ENCODE measurements at places on chromosomes 7 and 10. TPM values are rescaled to one million over a fixed set of nuclear protein-coding genes. Genes with fewer than 3 reads are reported as not detected.

TEX47 gene
- total RNA-seq: not detected

GIMAP5 gene
- 45.9 TPM for total RNA-seq

SLC29A4 gene
- total RNA-seq: 0.56 TPM

SLC35G1 gene
- 3.0 TPM for total RNA-seq

SPDYE9 gene
- not detected for total RNA-seq

TRPV6 gene
- not detected for total RNA-seq

PRSS37 gene
- total RNA-seq: not detected

HHEX gene
- 0.55 TPM for total RNA-seq

SPDYE6 gene
- not detected for total RNA-seq

ACTR3C gene
- 8.0 TPM for total RNA-seq

HOXA7 gene
- total RNA-seq: not detected

GNGT1 gene
- not detected for total RNA-seq

CDH23 gene
- 2.6 TPM for total RNA-seq

RBP3 gene
- total RNA-seq: not detected

WNT16 gene
- not detected for total RNA-seq

PRRT4 gene
- 0.10 TPM for total RNA-seq

AMPH gene
- total RNA-seq: not detected

EBLN1 gene
- not detected for total RNA-seq

GNAI1 gene
- total RNA-seq: 1.1 TPM

AKR1C4 gene
- not detected for total RNA-seq

TAS2R3 gene
- 0.59 TPM for total RNA-seq

TSPAN33 gene
- 3.3 TPM for total RNA-seq

GDF10 gene
- total RNA-seq: 0.56 TPM

NANOS1 gene
- total RNA-seq: 0.15 TPM

RADIL gene
- 0.19 TPM for total RNA-seq

TAS2R41 gene
- not detected for total RNA-seq

UNC5B gene
- total RNA-seq: not detected

DLX5 gene
- total RNA-seq: not detected

FAM25G gene
- not detected for total RNA-seq

LRRC27 gene
- 2.8 TPM for total RNA-seq

ITGA8 gene
- total RNA-seq: not detected

CFAP58 gene
- total RNA-seq: 0.88 TPM

CRTAC1 gene
- total RNA-seq: not detected

NKX1-2 gene
- total RNA-seq: not detected

IGF2BP3 gene
- total RNA-seq: 0.19 TPM

ZEB1 gene
- 33.9 TPM for total RNA-seq

GCK gene
- 1.3 TPM for total RNA-seq

TRIM73 gene
- total RNA-seq: 3.5 TPM

OR9A2 gene
- total RNA-seq: not detected

ZPBP gene
- not detected for total RNA-seq

KCND2 gene
- total RNA-seq: not detected
